Central memory CD4-positive, alpha-beta T cell (primary cell): ENCODE measurements at places on chromosomes 7 and 10.
A peak's percentile ranks its signal among the peaks of the same experiment; 100 is the strongest.

- DNase-seq: no peak
Measured at GRCh38 chr10:29481906-29482440, 152.8 kb downstream of the SVIL start.

DNA sequence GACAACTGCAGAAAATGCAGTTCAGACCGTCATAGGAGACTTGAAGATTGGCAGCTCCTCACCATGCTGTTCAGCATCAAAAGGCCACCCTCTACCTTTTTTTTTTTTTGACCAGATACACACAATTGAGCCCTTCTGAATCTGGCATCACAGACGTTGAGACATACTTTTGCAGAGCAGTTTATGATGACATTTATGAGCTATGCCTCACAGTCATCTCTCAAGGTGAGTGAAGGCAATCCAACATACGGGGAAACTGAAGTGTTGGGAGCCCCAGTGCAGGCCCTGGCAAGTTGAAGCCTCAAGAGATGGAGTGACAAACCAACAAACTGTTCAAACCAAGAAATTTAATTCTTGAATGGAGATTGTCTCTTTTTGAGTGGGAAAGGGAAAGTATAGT is 83.6 kb upstream of the DLX6 start:
- no peak for DNase-seq

DNA sequence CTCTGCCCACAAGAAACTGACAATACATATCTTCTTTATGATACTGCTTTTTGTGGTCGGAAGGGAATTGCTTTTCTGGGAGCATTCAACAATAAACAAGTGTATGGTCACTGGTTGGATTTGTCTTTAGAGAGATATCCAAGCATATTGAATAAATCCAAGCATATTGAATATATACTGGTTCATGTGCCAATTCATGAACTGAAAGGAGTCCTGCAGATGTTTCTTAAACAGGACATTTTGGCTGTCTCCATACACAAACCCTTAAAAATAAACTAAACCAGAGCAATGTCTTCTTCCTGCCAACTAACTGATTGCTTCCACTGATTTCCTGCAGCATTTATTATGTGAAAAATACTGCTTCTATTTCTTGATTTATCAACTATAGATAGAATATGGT is 173.9 kb downstream of the FOXP2 start:
- no peak for DNase-seq

DNA sequence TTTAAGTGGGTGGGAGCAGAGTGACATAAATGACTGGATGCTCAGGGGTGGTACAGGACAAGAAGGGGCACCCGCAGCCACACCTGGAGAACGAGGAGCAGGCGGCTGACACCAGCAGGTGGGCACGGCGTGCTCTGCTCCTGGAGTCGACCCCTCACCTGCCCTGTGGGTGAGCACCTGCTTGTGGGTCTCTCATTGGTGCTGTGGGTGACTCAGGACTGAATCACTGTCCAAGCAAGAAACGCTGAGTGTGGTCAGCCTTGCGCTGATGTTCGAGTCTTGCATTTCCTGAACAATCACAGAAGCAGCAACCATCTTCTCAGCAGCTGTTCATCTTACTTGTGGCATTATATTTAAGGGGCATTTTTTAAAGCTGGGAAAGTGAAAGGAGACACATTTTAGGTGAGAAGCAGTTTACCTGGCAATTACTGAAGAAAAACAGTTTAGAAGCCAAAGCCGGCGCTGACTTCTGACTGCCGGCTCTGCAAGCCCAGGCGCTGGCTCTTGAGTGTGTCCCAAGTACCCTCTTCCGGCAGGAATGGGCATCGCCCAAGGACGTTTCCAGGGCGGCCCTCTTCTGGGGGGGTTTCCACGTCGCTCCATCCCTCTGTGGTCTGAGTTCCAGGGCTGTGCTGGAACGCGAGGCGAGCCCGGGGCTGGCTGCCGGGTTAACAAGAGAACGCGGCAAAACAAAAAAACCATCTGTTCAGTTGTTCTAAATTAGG is 145.2 kb upstream of the PFKP start:
- no peak for DNase-seq

- no peak for DNase-seq
Measured at GRCh38 chr7:91327346-91327745, 63.1 kb downstream of the FZD1 start.

GRCh38 chr7:153509768-153510167 is 542.4 kb upstream of the DPP6 start:
- DNase-seq: no peak

DNA sequence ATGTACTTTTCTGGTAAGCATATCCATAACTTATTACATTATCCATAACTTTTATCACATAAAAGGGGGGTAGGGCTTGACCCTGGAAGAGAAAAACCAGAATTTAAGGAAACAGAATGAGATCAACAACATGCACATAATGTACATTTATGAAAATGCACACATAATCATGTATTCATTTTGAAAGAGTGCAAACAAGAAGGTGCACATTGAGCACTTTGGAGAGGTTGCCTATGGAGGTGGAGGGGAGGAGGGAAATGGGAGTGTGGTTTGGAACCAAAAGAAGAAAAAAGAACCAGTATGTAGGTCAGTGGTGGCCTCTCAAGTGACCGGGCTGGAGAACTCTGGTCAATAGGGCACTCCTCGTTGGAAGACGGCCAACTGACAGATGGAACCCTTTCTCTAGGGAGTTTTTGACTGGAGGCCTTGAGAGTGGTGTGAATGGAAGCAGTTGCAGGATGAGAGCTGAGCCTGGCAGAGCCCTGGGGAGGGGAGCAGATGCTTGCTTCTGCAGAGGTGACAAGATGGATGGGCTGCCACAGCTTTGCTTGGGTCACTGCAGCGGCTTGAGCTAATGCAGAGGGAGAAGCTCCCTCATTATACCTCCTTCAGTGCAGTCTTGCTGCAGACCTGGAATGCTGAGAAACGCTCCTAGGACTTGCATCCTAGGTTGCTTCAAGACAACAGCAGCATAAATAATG is 192.7 kb downstream of the SEC23IP start:
- DNase-seq: no peak

- DNase-seq: no peak
Measured at GRCh38 chr7:71264005-71264404, 132.1 kb downstream of the GALNT17 start.

- DNase-seq: no peak
Measured at GRCh38 chr10:59333701-59334100, 28.6 kb downstream of the FAM13C start.

DNA sequence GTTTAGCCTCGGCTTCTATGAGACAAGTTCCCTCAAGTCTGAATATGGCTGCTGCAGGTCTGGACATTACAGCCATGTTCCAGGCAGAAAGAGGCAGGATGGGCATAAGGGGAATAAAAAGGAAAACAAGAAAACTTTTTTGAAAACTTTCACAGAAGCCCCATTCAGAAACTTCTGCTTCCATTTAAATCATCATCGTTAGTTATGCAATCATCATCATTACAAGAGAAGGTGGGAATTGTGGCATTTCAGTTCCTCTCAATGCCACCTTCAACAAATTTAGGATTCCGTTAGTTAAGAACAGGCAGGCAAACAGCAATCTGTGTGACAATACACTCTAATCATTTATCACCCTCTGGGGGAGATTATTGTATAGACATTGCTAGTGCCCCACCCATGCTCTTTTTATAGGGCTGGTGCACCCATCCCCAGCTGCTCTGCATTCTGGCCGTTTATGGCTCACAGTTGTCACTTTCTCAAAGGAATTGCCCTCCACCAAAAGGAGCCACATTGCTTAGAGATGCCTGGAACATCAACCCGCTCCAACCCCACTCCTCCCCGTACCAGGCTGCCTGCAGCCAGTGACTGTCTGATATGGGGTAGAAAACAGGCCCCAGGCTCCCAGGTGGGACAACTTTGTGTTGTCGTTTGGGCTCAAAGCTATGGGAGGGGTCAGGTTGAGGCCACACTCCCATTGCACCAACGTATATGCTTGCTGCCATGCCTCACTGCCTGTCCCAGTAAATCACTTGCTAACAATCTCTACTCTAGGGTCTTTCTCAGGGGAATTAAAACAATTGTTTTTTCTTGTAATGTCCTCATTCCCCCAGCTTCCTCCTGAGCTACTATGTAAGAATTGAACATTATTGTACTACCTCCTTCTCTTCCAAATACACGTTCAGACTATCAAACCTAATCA is 24.2 kb downstream of the ITGB8 start:
- no peak for DNase-seq

DNA sequence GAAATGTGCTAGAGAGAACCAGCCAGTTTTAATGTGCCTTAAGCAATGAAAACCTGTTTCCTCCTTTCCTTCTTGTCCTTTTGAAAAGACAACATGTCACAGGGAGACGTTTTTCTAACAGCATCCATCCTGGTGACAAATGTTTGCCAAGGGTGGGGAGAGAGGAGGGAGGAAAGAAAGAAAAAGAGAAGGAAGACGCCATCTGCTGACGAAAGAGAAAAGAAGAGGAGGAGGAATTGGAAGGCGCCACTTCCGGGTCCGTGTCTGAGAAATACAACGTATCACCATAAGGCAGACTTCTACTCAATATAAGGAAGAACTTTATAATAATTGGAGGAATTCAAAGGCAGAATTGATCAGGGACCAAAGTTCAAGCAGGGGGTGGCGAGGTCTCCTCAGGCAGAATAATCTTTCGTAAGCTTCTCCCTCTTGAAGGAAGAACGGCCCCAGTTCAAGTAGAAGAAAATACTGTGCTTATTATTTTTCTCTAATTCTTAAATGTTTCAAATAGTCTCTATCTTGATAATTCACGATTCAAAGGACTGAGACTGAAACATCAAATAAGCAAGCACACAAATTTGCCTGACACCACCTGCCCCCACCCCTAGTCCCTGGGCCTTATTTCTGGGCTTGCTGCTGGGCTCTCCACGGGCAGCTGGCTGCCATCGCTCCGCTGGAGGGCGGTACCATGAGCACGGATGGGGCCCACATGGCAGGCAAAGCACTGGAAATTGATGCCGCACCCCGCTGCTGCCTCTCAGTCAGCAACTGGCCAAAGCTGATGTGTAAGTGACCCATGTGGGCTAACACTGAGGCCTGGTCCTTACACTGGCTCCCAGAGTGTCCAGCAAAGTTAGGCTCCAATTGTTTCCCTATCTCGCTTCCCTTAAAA is 273.7 kb upstream of the KLF14 start:
- peak; percentile 66 for DNase-seq
